Stimulated activated CD4-positive, alpha-beta T cell treated with anti-CD3 and anti-CD28 coated beads, Interleukin-12 subunit alpha, Interleukin-12 subunit beta, amount 100 ng/mL, for 4 hours (primary cell): ENCODE measurements at places on chromosomes 3 and 15.

DNA sequence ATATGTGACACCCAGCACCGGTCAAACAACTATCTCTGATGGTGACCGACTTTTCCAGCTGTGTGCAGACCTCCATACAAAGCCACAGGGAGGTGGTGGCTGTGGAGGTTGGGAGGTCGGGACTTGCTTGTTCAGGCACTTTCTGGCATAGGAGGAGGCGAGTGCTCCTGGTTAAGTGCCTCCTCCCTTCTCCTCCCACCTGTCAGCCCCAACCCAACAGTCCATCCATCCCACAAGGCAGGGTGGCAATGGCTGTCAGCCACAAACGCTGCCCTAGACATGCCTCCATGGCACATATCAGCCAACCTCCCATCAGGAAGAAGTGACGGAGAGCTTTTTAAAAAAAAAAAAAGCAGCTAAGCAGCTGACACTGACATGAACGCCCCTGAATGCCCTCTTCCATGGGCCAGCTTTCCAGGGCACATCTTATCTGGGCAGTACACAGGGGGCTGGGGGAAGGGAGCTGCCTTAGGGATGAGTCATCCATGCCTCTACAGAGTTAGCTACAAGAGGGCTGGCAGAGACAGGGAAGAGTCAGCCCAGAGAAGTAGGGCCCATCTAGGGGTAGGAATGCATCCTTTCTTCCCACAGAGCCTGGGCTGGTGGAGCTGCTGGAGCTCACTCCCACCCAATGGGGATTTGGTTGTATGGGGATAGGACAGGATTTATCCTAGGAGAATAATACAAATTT, 41.2 kb downstream of the CCDC12 start:
- no peak for DNase-seq

GRCh38 chr15:54519577-54519976, 541.3 kb downstream of the UNC13C start:
- no peak for DNase-seq

DNA sequence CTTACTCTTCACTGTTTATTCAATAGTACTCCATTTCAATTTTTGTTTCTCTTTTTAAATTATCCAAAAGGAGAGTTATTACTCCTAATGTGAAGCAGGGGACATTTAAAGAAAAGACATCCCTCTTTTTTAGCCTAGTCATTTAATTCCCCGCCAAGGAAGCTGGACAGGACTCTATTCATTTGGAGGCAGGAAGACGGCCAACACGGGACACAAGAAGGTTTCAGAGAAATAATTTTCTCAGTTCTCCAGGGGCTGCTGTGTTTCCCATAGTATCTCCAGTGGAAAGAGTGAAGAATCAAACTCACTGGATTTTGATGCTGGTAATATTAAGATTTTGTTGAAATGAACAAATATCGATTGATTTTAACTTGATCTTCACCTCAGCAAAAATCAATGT, 833.7 kb downstream of the ROBO2 start:
- DNase-seq = no peak

DNA sequence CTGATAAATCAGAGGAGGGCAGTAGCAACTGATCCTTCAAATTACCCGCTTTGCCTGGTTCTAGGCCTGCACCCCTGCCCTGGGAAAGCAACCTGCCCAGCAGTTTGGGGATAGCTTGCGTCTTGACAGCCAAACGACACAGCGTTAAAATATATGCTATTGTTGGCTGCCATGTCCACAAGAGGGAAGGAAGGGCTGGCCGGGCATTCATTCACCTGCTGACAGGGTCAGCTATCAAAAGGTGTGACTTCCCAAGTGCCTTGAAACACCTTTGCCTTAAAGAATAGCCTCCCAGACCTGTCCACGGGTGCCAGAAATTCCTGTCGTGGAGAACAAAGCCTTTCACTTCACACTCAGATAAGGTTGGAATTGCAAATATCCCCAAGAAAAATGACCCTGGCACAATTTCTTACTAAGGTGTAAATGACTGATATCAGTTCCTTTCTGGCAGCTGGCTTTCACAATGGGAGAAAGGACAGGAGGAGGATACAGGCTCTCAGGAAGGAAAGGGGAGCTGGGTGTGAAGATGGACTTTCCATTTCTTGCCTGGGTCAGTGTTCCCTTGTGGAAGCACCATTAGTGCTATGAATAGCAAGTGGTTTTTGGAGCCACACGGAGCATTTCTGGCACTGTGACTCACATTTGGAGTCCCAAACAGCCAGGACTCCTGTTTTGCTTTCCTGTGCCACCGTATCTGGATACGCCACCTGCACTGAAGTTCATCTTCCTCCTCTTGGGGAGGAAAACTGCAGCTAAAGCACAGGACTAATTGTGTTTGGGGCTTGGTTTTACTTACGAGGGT, 19.2 kb downstream of the ALDH1A3 start:
- DNase-seq = no peak

DNA sequence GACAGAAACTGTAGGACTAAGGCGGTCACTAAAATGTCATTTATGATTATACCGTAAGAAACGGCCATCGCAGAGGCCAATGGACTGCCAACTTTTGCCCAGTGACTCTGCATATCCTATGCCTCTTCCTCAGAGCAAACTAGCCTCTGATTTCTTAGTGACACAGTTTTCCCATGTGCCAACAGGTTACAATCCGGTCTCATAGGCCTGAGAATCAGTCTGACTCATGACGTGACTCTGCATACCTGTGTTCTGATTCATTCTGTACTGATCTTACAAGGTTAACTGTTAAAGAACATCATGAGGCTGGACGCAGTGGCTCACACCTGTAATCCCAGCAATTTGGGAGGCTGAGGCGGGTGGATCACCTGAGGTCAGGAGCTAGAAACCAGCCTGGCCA, 17.8 kb downstream of the RUBCN start:
- DNase-seq = no peak

- peak; percentile 27 for DNase-seq
Measured at GRCh38 chr3:184568924-184569829, 7.6 kb downstream of the EPHB3 start.

DNA sequence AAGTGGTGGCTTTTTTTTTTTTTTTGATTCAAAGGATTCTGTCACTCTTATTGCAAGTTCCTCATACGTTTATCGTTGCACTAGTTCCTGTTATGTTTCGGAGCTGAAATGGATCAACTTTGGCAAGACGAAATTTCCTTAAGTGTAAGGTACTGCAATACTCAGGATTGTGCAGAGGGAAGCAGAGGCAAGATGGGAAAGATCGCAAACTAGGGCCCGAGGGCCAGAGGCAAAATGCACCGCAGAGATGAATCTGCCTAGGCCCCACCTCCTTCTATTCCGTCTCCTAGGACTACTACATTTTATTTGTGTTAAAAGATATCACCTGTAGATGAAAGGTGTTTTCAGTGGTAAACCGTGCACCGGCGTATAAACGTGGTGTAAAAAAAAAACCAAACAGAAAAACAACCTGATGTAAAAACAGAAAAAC, 331 bp downstream of the RNU6-1 start:
- DNase-seq = no peak

GRCh38 chr3:40258064-40258463, 51.4 kb upstream of the EIF1B start:
- no peak for DNase-seq
